SW480 (cell line): ENCODE measurements at places on chromosomes 2 and 18.

GRCh38 chr2:14418115-14418514 lies 214.4 kb upstream of the LRATD1 start:
- no peak for DNase-seq

DNA sequence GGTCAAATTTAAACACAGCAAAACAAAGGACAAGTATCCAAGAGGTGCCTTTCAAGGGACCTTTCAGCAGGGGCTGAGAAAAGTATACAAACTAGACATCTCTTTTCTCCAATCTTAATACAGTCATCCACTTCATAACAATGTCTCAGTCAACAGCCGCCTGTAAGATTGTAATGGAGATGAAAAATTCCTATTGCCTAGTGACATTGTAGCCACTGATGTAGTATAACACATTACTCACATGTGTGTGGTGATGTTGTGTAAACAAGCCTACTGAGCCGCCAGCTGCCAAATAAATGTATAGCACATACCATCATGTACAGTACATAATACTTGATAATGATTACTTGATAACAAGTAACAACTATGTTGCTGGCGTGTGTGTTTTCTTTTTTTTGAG lies 31.0 kb downstream of the VIT start:
- DNase-seq, result no peak

DNA sequence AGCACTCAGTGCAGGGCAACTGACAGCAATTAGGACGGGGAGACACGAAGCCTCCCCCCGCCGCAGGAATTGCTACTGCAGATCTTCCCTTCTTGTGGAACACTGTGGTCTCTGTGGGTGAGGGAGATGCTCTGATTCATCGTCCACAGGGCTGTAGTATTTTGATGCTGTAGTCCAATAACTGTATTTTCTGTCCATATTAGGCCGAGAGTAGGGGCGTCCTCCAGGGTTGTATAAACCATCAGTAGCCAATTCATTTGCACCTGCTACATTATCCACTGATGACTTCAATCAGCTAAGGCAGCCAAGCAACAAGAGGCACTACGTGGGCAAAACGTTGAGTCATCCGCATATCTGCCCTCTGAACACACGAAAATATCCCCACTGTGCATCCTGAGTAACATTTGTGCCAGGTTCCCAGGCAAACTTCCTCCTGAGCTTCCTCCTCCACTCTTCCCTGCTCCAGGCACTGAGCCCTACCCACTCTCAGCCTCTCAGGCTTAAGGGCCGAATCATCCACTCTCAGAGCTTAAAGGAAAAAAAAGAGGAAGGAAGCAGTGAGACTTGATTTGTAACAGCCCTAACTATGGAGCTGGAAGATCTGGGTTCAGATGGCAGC lies 62.1 kb downstream of the LBH start:
- DNase-seq, result peak; percentile 75

DNA sequence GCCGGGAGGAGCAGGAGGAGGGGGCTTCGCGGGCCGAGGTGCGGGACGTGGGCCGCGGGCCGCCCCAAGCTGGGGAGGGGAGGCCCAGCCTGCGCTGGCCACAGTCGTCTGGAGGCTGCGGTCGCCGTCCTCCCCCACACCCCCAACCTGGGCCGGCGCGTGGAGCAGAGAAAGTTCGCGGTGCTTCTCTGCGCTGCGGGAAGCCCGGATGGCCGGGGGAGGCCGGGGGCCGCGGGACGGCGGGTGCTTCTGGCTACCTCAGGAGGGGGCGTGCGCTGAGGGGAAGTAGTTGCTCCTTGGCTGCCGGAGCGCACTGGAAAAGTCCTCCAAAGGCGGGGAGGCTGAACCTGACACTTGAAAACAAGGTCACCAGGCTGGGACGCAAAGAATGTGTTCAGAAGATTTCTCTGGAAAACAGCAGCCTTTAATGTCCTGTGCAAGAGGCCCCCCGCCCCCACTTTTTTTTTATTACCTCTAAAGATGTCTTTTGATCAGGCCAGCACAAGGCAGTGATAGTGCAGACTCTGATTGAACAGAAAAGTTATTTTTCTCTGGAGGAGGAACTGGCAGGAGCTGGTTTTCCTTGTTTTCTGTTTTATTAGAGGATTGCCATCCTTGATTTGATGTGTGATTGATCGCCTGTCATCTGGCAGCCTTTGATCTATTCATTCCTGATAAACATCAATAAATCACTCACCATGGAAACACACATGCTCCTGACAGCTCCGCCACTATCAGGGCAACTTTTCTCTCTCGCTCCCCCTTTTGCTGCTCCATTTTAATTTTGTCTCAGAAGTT lies 1.6 kb downstream of the TSHZ1 start:
- peak; percentile 44 for DNase-seq
